T1000 (cell line): ENCODE measurements at places on chromosomes 11 and 22.

- no peak for DNase-seq
Measured at GRCh38 chr11:2189938-2190656, 18.5 kb upstream of the TH start.

GRCh38 chr11:78432058-78432515 is 14.5 kb upstream of the GAB2 start:
- DNase-seq = no peak

DNA sequence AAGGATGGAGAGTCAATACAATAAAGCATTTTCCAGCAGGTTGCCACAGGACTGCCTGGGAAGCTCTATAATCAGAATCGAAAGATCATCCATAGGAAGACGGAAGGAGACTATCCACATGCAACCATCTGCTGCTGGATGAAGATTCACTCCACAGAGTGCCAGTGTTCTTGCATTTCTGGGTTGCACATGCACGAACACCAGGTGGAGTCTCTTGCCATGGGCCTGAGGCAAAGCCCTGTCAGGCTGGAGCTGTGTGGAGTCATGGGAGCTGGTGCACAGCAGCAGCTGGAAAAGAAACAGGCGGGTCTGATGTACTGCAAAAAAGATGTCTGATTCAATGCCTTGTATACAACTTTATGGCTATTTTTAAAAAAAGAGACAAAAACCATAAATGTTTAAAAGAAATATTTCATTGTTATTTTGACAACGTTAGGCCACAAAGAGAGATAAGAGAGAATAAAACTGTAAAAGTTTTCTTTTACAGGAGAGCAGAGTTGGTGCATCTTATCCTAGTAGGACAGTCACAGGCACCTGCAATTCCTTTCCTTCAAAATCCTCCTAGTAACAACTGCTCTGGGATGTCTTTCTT is 12.9 kb upstream of the FAT3 start:
- no peak for DNase-seq

GRCh38 chr11:86259730-86260129 is 15.2 kb downstream of the EED start:
- no peak for DNase-seq
